ENCODE measurements at places on chromosomes 6 and 20.

DNA sequence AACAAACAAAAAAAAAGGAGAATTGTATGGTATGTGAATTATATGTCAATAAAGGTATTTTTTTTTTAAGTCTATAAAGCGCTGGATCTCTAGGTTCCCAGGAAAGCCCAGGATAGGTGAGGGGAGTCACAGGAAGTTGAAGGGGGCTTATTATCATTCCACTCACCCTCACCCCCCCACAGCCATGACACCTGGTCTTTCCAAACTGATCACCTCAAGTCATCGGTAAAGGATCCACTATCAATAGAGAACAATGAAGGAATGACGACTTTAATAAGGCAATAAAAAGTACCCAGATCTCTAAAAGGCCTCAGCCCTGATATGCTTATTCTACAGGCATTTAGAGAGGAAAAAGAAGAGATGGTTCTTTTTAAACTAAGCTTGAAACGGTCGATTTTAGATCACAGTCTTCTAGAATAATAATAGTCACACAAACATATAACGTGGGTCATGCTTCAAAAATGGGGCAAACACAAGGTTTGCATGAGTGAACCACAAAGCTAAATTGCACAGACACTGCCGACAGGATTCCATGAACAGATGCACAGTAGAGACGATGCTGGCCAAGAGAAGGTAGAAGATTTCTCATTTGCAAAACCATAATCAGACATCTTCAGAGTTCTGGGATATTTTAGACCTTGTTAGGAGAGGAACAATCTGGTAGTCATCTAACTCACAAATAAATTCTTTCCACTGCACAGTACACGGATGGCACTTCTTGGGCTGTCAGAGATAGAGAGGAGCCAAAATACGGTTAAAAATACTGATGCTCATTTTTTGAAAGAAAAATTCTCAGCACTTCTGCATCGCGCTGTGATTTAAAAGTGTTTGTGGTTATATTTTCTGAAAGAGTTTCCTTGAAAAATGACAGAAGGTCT lies 21.0 kb downstream of the ZMYND8 start:
- no peak for DNase-seq

DNA sequence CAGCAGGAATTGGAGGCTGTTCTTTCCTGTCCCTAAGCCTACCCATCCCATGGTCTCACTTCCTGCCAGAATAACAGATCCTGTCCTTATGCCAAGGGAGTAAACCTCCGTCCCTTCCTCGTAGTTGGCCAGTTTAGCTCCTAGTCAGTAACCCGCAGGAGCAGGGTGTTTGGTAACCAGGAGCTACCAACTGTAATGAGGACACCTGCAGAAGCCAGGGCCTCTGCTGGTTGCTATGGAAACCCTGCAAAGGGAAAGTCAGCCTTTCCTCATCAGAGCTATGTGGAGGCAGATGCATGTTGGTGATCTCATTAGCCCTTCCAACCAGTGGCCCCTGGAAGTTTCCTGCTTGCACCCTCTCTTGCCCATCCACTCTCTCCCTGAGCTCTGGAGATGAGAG lies 368.2 kb upstream of the SULF2 start:
- no peak for DNase-seq

GRCh38 chr6:155483858-155484257 lies 28.2 kb upstream of the NOX3 start:
- DNase-seq, result no peak

DNA sequence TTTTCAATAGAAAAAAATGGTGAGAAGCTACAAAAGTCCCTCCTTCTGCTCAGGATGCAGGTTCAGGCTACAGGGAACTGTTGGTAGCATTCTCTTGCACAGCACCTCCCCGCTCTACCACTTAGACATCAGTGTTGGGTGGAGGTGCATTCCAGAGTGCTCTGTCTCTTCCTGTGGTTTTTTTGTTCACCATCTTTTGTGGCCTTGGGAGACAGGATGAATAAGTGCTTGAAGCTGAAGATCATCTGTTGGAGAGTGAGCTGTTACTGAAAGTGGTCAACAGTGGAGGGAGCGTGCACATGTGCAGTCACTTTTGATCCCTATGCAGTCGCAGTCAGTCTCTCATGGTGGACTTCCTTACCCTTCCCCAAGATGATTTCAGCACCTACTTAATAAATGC lies 16.6 kb upstream of the BTBD3 start:
- no peak for DNase-seq

DNA sequence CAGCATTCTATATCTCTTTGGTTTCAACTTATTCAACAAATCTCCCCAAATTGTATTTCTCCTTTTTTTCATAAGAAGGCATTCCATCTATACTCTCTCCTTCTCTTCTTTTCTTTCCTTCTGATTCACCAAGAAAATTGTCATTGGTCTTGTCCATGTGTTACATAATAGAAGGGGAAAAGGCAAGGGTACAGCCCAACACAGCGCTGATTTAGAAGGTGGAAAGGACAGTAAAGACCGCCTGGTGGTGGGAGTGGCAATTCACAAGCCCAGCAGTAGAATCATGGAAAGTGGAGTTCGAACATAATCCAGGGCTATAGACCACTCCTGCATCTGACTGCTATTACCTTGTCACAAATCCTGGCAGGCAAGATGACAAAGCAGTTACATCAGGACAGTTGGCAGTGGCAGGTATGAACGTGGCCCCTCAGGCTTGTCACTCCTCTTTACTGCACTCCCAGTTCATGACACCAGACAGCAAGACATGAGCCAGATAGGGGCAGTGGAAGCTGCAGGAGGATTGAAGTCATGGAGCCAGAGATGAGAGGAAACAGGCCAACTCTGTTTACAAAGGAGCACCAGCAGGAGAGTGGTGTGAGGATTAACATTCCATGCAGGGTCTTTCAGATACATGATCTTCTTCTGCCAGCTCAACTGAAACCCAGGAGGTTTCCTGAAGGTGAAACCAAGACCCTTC lies 2.1 kb upstream of the TNFAIP3 start:
- DNase-seq, result no peak

DNA sequence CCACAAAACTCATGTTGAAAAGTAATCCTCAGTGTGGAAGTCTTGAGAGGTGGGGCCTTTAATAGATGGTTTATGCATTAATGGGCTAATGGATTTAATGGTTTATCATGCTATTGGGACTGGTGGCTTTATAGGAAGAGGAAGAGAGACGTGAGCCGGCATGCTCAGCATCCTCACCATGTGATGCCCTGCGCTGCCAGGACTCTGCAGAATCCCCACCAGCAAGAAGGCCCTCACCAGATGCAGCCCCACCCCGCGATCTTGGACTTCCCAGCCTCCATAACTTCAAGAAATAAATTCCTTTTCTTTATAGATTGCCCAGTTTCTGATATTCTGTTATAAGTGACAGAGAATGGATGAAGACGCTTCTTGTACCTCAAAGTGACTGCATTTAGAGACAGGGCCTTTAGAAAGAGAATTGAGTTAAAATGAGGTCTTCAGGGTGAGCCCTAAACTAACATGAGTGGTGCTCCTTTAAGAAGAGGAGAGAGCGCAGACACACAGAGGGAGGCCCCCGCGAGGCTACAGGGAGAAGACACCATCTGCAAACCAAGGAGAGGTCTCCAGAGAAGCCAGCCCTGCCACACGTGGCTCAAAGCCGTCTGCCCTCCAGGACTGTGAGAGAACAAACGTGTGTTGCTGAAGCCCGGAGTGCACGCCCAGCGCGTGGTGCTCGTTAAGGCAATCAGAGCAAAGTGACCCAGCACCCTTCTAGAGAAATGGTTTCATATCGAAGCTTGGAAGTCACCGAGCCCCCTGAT lies 56.9 kb downstream of the IRF4 start:
- no peak for DNase-seq

DNA sequence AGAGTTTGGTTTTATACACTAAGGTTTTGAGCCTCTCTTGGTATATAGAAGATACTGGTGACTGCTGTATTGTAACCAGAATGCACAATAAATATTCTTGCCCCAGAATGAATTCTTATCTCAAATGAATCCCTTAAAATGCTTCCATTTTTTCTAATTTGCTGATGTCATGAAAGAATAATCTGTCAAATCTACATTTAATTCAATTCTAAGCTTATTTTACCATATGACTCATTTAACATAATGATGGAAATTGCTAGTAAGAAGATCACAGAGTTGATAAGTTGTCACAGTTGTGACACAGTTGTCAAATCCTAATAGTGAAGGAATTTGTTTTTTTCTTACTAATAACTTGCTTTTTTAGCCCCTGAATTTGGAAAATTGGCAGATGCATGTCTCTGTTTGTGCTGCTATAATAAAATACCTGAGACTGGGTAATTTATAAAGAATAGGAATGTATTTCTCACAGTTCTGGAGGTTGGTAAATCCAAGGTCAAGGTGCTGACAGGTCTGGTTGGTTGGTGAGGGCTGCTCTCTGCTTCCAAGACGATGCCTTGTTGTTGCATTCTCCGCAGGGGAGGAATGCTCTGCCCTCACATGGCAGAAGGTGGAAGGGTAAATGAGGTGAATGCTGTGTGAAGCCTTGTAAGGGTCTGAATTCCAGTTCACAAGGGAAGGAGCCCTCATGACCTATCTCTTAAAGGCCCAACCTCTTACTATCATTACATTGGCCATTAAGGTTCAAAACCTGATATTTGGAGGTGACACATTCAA lies 4.7 kb downstream of the ECT2L start:
- DNase-seq, result no peak

DNA sequence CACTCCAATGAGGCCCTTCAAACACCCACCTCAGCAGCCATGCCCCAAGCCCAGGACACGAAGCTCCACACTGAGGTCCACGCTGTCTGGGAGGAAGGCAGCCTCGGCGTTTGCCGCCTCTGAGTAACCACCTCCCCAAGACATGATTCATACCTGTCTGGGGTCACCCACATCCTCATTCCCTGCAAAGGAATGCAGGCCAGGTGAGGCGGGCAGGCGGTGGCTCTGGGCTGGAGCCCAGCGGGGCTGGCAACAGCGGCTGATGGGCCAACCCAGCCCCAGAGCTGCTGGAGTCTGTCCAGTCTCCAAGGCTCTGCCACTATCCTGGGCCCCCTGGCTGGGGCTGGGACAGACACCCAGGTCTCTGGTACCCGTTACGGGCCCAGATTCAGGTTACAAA lies 14.8 kb downstream of the PMEPA1 start:
- no peak for DNase-seq

DNA sequence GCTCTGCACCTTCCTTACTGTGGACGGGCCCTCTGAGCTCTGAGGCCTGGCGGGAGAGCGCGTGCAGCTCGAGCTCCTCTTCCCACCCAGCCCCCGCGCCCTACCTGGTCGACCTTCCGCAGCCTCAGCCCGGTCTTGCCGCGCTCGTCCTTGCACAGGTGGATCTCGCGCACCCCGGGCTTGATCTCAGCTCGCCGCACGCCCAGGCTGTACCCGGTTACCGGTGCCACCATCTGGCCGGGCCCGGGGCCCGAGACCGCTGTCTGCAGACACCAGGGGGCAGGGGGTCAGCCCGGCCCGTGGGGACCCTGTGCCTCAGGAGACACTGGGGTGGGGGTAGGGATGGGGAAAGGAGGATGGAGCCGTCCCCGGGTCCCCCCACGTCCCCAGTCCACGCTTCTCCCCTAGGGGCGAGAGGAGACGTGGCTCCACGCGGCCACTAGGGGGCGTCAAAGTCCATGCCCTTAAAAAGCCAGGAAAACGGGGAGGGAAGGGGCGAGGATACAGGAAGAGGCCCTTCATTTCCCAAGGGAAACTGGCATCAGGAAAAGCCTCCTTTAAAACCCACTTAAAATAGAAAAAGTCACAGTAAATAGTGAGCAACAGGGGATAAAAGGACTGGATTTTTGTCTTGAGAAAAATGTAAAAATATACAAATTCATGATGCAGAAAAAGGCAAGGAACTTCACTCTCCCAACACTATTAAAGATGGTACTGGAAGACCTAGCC lies 15.5 kb downstream of the SDCBP2 start:
- DNase-seq, result no peak

DNA sequence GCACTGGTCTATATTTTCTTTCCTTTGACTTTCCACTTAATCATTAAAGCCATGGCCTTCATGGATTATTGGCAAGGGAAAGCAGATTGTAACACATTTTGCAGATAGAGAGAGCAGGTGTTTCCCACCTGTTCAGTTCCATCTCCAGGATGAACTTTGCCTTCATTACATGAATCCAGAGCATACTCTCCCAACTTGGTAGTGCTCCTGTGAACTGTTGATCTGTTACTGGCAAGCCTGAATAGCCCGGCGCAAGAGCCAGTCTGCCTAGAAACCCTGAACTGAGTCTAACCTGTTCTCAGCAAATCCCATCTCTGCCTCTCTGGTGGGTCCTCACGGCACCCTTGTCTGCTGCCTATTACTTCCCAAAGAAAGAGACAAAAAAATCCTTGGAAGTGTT lies 210.3 kb downstream of the PLCB1 start:
- DNase-seq, result no peak

DNA sequence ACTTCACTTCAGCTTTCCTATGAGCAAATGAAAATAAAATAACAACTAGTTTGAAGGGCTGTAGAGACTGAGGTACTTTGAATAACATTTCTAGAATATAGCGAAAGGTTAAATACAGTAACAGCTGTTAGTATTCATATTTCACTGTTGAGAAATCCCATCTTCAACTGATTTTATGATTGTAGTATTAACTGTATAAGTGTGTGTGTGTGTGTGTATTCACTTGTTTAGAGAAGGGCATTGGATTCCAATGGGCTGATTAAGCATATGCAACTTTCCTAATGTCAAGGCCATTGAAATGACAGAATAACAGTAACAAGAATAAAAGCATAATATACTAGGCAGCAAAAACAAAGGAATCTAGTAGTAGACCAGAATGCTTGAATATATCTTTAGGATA lies 957.5 kb upstream of the EPHA7 start:
- no peak for DNase-seq

- DNase-seq, result no peak
These were observed 76.6 kb upstream of the PROKR2 start for GRCh38 chr20:5393218-5393870.

DNA sequence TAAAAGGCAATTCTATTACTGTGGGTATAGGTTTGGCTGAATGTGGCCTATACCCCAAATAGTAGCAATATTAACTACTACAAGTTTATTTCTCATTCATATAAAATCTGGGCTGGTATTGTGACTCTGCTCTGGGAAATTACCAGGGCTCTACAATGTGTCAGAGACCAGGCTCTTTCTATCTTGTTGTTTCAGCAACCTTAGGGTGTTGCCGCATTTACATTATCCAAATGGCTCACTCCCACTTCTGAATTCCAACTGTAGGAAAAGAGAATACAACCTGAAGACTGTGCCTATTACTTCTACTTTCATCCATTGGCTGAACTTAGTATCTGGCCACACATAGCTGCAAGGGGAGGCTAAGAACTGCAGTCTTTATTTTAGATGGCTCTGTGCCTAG lies 106.7 kb upstream of the CENPW start:
- no peak for DNase-seq
